Motor neuron (in vitro differentiated cells): ENCODE measurements at places on chromosomes 5 and 9.
A peak's percentile ranks its signal among the peaks of the same experiment; 100 is the strongest.

DNA sequence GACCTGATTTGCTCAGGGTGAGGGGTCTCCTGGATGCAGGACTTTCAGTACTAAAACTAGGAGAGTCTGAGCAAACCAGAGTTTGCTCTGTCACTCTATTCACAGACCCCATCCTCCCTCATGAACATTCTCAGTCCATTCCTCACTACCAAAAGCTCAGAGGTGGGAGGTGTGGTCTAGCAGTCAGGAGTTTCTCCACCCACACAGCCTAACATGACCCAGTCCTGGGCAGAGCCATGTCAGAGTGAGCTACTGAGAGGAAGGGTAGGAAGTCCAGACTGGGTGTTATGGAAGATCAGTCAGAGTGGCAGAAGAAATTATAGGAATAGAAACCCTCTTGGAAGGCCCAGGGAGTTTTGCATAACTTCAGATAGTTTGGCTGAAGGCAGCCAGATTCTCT is 113.3 kb upstream of the GRAMD2B start:
- peak; percentile 29 for ATAC-seq

DNA sequence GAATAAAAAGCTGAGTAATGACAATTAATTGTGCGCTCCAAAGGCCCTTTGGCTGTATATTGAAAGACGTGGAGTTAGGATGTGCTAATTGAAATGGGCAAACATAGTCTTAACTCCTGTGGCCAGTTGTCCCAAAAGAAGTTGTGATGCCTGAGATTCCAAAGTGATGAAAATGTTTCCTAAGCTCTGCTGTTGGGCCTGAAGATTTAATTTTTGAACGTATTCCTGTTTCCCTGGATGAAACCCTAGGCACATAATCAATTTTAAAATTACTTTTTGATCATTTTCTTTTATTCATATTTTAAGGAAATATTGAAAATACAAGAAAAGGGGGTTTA is 87.9 kb downstream of the PRDM6 start:
- ATAC-seq, result no peak

- ATAC-seq, result no peak
These were observed 29.7 kb downstream of the GTF3C4 start for GRCh38 chr9:132699956-132700355.

- ATAC-seq, result no peak
These were observed 163.0 kb downstream of the SPOCK1 start for GRCh38 chr5:137336161-137336560.

GRCh38 chr9:22529426-22530199 is 83.0 kb downstream of the DMRTA1 start:
- no peak for ATAC-seq

DNA sequence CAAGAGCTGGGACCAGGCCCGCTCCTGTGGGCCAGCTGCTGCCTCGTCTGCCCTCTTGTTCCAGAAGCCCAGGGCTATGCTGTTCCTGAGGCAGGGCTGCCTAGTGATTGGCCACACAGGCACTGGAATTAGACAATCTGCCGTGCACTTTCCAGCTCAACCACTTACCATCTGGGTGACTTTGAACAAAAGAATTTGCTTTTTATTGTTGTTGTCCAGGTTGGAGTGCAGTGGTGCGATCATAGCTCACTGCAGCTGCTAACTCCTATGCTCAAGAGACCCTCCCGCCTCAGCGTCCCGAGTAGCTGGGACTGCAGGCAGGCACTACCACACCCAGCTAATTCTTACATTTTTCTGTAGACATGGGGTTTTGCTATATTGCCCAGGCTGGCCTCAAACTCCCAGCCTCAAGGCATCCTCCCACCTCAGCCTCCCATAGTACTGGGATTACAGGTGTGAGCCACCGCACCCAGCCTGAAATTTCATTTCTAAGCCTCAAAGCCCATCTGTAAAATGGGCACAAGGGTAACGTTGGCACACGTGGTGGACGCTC is 1.2 kb upstream of the NEK6 start:
- peak; percentile 42 for ATAC-seq

DNA sequence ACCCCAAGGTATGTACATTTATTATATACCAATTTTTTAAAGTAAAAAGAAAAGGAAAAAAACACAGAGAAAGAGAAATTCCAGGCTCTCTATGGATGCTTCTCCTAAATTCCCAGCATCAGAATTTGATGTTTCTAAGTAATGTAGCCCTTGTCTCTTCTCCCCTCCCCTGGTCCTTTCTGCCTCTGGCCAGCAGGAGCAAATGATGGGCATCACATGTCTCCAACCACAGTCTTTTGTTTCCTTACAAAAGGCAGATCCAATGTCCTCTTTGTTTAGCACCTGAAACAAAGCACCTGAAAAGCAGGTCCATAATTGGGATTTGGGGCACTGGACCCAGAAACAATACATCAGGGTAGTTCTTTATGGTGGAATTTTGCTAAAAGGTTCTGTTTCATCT is 50.4 kb upstream of the APC start:
- no peak for ATAC-seq

DNA sequence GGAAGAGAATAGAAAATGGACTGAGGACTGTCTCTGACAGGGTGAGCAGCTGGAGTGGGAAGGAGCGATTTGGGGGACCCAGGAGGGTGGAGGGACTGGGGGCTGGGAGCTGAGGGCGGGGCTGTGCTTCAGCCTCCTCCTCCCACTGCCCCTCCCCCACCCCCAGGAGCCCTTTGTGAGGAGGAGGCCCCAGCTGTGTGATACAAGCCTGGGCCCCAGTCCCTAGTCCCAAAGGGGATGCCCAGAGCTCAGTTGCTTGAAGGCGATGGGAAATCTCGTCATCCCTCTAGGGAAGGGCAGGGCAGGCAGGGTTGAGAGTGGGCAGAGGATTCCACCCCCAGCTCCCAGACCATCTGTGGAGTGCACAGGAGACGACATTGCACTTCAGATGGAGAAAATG is at the start of gene SPATA31E1:
TSS of gene SPATA31E1 (plus strand) at position 251 of the 400 bp plus-strand sequence. CDS start at position 266, 15 bp downstream.
- peak; percentile 41 for ATAC-seq

DNA sequence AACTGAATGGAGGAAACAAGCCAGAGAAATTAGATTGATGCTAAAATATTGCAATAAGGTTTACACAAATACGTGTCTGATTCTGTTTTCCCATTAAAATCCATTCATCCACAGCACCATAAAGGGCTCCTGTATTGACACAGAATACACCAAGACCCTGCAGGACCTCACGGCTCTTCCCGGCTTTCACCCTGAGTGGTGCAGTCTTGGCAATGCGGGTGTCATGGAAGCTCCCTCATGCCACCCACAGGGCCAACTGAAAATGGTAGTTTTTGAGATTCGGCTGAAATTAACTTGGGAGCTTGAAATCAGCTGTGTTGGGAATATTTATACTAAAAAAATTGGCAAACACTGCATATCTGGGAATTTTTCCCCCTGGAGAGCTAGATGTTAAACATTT is 17.3 kb upstream of the EXOC3 start:
- ATAC-seq, result no peak

DNA sequence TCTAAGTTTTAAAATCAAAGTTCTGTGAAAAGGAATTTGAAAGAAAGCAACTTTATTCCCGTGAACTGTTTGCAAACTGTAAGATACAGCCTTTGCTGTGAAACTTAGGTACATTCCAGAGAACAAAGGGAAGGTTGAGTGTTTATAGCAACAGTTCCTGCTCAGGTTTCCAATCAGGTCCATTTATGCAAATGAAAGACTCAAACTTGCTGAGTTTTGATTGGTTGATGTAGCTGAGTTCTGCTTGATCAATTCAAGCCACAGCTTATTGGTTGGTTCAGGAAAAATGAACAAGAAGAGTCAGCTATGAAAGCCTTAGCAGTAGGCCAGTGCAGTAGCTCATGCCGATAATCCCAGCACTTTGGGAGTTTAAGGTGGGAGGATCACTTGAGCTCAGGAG is 37.9 kb downstream of the SLC27A6 start:
- peak; percentile 10 for ATAC-seq

- ATAC-seq, result no peak
These were observed 26.3 kb upstream of the TNPO1 start for GRCh38 chr5:72790186-72790585.

GRCh38 chr5:180375955-180376354 is 22.8 kb upstream of the GFPT2 start:
- ATAC-seq, result no peak

GRCh38 chr5:66655395-66656324 is 59.5 kb downstream of the MAST4 start:
- ATAC-seq, result peak; percentile 40

DNA sequence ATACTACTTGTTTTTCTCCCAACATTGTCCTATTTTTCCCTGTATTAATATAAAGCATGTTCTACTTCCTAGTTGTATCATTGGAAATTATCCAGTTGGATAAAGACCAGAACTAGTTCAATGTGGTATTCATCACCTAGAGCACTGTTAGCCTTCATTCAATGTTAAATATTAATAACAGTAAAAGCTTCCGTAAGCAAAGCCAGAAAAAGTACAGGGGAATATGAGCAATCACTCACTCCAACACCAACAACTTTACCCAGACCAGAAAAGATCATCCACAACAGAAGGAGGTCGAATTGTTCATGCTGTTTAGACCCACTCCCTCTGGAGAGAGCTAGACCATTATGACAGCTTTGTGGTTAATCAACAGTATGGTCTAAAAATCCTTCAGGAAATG is 728.4 kb downstream of the MAT2B start:
- ATAC-seq, result no peak

GRCh38 chr5:123482258-123482657 is 29.7 kb upstream of the CSNK1G3 start:
- no peak for ATAC-seq

GRCh38 chr9:21385131-21385670 is at the start of gene IFNA2:
Gene IFNA2, minus strand, starts transcription at chr9:21385398. Its CDS starts 69 bp downstream, at chr9:21385329.
- no peak for ATAC-seq

- ATAC-seq, result peak; percentile 85
These were observed 5.3 kb downstream of the ANKS6 start for GRCh38 chr9:98790842-98791607.

DNA sequence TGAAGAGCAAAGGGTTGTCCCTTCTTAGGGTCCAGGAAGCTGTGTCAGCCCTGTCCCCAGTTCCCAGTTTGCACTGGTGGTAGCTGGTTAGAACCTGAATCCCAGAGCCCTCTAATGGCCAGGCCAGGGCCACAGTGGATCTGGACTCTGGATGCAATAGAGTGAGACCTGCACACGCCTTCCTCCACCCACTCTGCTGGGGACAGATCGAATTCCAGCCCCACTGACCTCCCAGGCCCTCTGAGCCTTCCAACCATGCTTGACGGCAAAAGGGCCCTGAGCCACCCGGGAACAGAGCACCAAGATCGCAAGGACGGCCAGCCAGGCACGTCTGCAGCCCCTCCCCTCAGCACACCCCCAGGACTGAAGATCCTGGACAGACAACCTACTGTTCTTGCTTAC is 23.7 kb downstream of the NAIF1 start:
- ATAC-seq, result no peak

DNA sequence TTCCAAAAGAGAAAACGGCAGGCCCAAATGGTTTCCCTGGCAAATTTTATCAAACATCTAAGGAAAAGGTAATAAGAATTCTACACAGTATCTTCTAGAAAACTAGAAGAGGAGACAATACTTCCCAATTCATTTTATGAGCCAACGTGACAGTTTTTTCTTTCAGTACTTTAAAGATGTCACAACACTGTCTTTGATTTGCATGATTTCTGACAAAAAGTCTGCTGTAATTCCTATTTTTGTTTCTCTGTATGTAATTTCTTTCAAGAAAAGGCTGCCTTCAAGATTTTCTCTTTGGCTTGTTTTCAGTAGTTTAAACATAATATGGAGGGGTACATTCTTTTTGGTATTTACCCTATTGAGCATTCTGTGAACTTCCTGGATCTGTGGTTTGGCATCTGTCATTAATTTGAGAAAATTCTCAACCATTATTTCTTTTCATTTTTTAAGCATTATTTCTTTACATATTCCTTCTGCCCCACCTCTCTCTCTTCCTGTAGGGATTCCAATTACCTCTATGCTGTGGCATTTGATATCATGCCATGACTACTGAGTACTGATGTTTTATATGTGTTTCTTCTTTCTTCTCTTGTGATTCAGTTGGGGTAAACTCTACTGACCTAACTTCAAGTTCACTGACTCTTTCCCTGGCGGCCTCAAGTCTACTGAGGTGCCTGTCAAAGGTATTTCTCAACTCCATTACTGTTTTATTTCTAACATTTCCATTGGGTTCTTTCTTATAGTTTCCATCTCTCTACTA is 32.2 kb downstream of the ANKS6 start:
- no peak for ATAC-seq

GRCh38 chr9:107983181-107983603 is 493.6 kb upstream of the KLF4 start:
- no peak for ATAC-seq

GRCh38 chr5:2165203-2165602 is 282.5 kb upstream of the IRX4 start:
- no peak for ATAC-seq

DNA sequence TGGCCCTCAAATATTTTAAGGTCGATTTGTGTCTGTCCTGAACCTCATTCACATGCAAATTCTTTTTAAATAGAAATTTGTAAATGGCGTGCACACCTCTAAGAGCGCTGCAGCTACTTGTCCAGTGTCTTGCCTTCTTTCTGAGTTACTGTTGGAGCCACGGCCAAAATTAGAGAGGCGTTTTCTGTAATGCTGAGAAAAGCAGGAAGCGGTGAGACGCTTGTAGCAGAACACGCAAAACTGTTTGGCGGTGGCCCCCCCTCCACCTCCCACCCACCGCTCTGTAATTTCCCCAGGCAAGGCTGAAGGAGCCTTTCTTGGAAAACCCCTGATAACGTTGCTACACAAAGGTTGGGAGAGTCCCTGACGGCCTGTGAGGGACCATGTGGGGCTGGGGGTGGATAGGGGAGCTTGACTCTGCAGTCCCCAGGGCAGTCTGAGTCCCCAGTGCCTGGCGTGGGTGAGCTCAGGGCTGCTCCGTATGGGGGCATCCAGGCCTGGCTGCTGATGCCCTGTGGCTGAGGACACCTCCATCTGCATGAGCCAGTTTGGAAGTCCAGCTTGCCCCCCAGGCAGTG is 96.5 kb downstream of the GADD45G start:
- no peak for ATAC-seq

DNA sequence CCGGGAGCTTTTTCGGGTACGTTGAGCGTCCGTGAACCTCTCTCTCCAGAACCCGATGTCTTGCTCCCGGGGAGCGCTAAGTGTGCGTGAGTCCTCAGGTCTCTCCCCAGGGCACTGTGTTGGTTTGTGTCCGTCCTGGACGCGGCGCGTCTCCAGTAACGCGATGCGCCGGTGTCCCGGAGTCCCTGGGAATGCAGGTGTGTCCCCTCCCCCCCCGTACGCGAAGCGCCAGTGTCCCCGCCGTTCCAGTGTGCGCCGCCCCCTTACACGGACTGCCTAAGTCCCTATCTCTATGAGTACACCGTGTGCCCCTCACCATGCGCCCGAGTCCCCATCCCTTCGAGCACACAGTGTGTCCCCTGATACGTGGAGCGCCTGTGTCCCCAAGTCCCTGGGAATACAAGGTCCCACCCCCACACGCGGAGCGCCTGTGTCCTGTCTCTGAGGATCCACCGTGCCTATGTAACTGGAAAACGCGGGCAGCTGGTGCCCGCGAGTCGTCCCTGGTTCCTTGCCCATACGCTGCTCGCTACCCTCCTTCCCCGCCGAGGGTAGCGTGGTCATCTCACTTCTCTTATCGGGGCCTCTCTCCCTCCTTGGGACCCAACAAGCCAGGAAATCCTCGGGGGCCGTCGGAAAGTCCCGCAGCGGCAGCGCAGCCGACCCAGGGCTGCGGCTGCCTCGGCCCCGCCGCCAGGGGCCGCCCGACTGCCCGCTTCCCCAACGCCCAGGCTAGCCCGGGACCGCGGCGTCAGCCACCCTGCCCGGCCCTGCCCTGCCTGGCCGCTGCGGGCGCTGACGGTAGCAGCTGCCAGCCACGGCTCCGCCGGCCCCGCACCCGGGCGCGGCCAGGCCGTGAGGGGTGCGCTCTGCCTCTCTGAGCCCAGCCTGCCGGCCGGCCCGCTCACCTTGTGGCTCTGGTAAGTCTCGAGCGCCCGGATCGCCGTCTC is 709 bp downstream of the ELL2 start:
- ATAC-seq, result peak; percentile 80
